Eye (tissue), 1 donor: ENCODE measurements at places on chromosomes 7 and 10.

GRCh38 chr7:45979275-45980180 is 58.5 kb upstream of the IGFBP3 start:
- DNase-seq, result no peak

DNA sequence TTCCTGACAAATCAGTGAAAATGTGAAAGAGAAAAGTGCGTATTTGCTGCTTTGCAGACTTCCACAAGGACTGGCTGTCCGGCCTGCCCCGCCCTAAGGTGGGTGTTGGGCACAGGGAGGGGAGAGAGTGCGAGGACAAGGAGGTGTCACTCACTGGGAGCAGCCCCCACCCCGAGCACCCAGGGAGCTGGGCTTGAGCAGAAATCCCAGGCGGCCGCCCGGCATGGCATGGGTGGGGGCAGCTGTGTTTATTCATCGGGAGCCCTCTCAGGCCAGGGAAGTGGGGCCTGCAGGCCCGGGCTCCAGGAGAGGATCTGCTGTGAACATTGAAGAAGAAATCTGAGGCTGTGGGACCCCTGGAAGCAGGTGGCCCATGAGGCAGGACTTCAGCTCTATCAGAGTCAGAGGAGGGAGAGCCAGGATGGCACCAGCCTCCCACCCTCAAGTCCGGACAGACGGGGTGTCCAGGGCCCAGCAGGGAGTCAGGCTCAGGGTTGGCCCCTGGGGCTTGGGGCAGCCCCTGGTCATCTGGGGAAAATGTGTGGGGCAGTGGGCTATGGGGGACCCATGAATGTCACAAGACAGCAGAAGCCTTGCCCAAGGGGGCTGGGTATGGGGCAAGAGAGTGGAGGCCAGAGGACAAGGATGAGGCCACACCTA is 164.4 kb upstream of the PPP2R2D start:
- DNase-seq, result no peak

DNA sequence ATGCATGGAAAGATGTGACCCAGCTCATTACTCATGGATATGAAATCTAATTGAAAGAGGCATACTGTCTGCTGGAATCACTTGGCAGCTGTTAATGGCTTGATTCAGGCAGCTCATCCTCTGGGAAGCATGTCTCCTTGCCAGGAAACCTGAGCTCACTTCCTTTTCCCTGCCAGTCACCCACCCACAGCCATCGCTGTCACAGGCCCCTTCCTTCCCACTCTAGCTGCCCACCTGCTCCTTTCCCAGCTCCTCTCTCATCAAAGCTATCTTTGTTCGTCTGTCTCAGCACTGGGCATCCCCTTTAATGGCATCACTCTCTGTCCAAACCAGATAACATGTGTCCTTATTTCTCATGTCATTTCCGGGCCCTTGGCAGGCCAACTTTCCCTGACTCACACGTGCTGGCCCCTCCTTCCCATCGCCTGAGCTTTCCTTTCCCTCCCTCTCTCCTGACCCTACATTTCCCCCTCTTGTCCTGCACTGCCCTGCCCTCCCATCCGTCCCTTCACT is 721.9 kb downstream of the TNS3 start:
- peak; percentile 22 for DNase-seq

DNA sequence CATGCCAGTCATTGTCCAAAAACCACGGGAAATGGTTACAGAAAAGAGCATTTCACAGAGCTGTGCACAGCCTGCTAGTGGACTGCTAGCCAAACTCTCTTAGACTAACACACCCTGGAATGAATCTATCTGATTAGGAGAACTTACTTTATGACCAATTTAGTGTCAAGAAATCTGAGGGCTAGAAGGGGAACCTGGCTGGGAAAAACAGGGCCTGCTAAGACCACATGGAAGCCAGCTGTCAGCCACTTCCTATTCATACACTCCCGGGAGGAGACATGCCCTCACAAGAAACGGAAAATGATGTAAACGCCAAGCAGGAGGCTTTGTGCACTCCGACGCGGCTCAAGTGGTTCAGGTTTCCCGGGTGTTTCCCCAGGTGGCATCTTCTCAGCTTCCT is 54.8 kb downstream of the MPP7 start:
- peak; percentile 24 for DNase-seq

DNA sequence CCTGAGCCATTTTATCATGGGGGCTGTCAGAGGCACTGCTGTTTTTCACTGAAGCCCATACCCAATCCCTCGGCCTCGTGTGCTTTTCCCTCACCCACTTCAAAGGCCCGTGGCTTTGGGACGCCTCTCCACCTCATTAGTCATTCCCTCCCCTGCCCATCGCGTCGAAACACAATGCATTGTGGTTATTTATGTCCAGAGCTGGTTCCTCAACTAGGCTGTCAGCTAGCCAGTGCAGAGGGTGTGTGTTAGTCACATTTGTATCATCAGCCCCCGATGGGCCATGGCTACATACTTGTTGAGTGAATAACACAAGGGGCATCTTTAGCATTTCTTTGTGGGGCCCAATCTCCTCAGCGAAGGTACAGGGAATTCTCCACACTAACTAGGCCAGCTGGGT is 3.8 kb upstream of the CRCP start:
- DNase-seq, result no peak

GRCh38 chr10:112919721-112920120 is 30.3 kb upstream of the TCF7L2 start:
- no peak for DNase-seq

DNA sequence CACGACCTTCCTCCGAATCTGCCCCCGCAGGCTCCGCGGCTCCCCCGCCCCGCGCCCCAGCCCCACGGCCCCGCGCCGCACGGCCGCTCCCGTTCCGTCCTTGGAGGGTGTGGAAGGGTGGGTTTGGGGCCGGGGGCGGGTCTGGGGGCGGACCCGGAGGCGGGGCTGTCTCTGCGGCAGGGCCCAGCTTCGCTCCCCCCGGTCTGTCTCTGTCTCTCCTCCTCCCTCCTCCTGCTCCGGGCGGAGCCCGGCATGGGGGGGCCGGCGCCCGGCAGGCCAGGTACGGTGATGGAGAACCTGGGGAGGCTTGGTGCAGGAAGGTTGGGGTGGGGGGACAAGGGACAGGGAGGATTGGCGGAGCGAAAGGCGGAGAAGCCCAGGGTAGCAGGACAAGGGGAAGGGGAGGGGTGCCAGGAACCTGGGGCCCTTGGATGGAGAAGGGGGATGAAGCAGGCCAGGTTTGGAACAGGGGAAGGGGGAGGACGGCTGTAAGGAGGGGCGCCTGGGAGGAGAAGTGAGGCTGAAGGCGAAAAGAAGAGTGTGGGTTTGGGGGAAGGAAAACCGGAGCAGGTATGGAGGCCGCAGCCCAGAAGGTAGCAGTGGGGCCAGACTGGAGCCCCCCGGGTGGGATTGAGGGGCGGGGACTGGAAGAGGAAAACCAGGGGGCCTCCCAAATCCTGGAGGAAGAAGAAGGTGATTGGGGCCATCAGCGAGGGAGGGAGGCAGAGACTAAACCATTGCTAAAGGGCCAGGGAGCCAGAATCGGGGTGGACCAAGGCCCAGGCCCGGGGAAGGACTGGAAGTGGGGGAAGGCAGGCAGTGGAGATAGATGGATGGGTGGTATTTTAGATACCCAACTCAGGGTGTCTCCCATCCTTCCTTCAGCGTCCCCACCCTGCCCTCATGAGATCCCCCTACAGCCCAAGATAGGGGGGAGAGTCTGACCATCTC is at the start of gene NYAP1:
Gene NYAP1 (plus strand): TSS at position 206 of the 951 bp plus-strand sequence. CDS start 1,385 bp downstream, outside the sequence.
- DNase-seq, result peak; percentile 89

GRCh38 chr7:155340721-155341120 is 43.0 kb downstream of the INSIG1 start:
- DNase-seq, result no peak

DNA sequence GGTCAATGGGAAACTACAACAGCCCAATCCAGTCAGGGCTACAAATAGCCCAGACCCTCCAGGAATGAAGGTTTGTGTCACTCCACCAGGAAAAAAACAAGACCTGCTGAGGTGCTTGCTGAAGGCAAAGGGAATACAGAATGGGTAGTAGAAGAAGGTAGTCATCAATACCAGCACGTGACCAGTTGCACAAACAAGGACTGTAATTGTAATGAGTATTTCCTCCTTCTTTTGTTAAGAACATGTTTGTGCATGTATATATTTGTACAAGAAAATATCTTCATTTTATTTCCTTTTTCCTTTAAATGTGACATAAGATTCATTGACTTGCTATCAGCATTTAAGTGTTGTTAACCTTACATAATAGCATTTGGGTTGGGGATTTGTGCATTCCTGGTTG is 229.3 kb downstream of the IMMP2L start:
- DNase-seq, result no peak

GRCh38 chr7:16978358-16979244 is 96.8 kb upstream of the AGR3 start:
- no peak for DNase-seq

DNA sequence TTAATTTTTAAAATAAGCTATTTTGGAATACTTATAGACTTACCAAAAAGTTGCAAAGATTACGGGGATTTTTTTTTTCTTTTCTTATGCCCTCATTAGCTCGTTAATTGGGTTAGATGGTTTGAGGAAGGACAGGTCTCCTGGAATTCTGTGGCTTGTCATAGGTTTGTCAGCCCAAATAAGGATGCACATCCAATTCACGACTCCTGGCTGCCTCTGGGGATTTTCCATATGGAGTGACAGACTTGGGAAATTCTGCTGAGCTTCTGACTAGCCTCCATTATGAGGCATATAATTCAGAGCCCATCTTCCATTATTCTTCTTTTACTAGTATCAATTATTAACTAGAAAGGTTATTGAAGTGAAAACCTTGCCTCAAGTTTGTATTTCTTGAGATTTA is 102.1 kb downstream of the AUTS2 start:
- DNase-seq, result peak; percentile 52

DNA sequence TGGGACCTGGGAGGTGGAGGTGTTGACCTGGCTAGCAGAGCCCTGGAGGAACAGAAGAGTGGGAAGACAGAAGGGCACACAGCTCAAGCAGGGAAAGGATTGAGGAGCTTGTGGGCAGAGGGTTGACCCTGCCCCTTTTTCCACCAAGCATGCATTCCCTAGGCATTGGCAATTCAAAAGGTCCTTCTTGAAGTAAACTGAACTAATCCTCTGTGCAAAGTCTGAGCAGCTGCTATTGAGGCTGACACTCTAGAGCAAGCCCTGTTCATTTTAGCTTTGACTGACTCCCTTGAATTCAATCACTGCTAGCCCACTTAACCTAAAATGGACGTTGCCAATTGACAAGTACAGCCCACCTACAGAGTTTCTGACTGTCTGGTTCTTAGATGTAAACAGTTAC is 116.5 kb upstream of the TNS3 start:
- no peak for DNase-seq

GRCh38 chr7:27418541-27418940 is 175.9 kb downstream of the EVX1 start:
- no peak for DNase-seq

DNA sequence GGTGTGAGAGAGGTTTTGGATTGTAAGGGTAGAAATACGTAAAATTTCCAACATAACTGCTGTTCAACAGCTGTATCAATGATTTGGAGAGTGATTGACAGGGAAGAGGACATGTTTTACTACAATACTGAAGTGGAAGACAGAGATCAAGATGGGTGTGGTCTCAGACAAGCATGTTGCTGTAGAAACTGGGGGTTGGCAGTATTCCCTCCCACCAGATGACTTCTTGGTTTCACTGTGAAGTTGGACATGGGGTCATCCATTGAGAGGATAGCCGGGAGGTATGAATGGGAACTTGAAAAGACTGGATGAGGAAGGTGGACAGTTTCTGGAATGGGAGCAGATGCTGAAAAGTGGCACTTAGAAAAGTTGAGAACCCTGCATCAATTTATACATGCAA is 95.3 kb upstream of the HDAC9 start:
- DNase-seq, result no peak

- DNase-seq, result no peak
These were observed 25.3 kb downstream of the MAP3K8 start for GRCh38 chr10:30459283-30459682.

DNA sequence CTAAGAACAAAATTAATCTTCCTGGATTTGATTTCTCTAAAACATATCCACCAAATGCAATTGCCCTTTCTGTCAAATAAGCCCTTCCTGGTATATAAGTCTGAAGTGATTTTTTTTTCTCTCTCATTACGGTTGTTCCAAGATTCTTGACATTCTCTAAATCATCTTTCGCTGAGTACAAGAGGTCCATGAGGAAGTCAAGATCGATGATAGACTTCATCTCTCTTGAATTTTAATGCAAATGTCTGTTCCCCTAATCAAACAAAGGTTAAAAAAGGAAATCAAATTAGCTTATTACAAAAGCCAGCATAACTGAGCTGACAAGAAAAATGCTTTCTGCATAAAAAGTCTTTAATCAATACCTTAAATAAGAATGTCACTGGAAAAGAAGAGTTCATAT is 77.4 kb upstream of the ITGB1 start:
- DNase-seq, result no peak

DNA sequence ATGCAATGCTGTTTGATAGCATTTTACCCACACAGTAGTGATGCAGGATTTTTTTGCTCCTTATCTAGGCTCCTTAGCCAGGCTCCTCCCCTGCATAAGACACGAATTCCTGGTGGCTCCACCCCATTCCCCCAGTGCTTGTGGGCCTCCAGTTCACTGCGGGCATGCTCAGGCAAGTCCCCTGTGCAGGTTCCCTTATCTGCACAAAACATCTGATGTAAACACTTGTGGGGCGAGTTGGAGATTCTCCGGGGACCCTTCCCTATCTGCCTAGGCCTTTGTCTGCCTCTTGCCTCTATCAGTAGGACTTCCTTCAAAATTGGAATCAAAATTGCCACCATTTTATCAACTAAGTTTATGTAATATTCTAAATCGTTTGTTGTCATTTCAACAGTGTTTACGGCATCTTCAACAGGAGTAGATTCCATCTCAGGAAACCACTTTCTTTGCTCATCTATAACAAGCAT is 5.4 kb upstream of the STK17A start:
- no peak for DNase-seq

DNA sequence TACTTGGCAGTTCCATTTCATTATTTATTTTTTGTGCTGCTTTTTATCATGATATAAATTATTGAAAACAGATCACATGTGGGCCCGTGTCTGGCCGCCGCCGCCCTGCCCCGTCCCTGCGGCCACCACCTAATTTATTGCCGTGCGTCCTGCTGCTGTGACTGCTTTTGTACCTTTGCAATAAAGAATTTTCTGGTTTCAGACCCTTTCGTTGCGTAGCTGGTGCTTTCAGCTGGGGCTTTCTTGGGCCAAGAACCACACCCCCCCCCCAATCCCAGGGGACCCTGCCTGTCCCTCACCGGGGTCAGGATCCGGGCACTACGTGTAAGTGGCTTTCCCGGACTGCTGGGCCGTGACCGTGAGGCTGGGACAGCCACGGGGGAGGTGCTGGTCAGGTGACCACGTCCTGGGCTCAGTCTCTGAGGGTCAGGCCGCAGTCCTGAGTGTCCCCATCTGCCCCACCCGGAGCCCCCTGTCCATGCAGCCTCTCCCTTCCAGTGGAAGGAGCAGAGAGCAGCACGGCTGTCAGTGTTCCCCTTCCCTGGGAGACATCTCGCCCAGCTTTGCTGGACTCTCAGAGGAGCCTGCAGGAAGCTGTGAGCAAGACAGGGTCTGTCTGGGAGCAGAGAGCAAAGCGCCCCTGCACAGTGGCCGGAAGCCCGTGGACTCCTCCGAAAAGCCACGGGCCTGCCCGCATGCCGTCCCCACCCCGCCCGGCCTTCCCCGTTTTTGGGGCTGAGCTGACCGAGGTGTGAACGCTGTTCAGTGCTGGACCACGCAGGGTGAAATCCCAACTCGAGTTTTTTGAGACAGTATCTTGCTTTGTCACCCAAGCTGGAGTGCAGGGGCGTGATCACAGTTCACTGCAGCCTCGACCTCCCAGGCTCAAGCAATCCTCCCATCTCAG is 12.6 kb downstream of the MAFK start:
- DNase-seq, result no peak
